ENCODE measurements at places on chromosomes 16 and 17. TPM values are rescaled to one million over a fixed set of nuclear protein-coding genes. Genes with fewer than 3 reads are reported as not detected.

DNA sequence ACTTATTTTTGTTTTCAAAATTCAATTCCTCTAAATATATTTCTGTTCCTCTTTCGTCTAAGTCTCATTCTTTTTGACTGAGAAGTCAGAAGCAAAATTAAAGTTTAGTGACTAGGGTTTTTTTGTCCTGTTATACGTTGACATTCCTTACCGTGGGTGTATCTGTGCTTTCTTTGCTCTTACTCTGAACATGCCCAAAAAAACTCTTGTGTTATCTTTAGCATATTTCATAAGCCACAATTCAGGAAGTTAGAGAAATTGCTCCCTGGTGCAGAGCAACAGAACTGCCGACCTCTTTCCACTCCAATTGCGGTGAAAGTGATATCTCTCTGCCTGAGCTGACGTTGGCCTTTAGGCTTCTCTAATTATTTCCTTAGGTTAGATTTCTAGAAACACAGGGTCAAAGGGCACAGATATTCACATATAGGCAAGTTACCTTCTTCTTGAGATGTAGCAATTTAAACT, 65.7 kb downstream of the CENPV start:
- H3K27ac ChIP-seq, result peak overlapping the region; percentile 100
- H3K36me3 ChIP-seq, result peaks cover 8% of the 10 kb centered on the region
- peak; percentile 75 for DNase-seq
- no peaks in the 10 kb centered on the region for H3K27me3 ChIP-seq
- H3K4me3 ChIP-seq, result peak overlapping the region; percentile 86

GRCh38 chr16:89722392-89723278, 1.3 kb downstream of the ZNF276 start:
- peaks cover 5% of the 10 kb centered on the region for H3K36me3 ChIP-seq
- DNase-seq, result no peak
- peak overlapping the region; percentile 45 for H3K27ac ChIP-seq
- H3K4me1 ChIP-seq, result peaks cover 33% of the 10 kb centered on the region
- H3K27me3 ChIP-seq, result peaks cover 1% of the 10 kb centered on the region
- H3K4me3 ChIP-seq, result peak overlapping the region; percentile 83

DNA sequence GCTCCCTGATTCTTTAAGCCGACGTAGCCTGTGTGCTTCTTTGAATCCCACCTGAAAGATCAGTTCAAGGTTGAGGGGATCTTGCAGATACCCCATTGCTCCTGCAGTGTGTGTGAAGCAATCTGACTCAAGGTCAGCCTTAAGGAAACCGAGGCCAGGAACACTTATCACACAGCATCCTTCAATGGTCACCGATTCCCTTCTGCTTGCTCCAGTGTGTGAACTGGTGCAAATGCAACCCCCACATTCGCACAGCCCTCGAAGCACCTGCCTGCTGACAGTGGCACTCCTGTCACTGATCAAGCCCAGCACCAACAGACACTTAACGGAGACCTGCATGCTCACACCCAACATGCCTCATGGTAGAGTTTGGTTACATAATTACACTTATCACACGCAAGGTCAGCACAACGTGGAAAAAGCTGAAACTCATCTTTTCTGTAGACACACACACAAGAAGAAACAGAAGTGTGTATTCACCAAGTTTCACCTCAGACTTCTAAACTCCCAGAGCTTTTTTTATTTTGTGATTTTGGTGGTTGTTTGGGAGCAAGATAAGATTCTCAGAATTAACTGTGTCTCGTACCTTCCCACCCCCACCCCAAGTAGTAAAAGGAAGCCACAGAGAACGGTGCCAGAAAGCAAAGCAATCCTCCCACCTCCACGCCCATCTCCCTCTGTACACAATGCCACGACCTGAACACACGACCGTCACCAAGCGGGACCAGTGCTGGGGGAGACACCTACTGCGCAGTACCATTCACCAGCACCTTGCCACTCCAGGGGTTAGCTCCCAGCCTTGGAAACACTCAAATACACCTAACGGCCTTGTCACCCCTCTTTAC, 37.2 kb downstream of the LITAFD start:
- H3K4me3 ChIP-seq, result no peak overlapping the region
- no peak for DNase-seq
- H3K36me3 ChIP-seq, result peaks cover 44% of the 10 kb centered on the region

DNA sequence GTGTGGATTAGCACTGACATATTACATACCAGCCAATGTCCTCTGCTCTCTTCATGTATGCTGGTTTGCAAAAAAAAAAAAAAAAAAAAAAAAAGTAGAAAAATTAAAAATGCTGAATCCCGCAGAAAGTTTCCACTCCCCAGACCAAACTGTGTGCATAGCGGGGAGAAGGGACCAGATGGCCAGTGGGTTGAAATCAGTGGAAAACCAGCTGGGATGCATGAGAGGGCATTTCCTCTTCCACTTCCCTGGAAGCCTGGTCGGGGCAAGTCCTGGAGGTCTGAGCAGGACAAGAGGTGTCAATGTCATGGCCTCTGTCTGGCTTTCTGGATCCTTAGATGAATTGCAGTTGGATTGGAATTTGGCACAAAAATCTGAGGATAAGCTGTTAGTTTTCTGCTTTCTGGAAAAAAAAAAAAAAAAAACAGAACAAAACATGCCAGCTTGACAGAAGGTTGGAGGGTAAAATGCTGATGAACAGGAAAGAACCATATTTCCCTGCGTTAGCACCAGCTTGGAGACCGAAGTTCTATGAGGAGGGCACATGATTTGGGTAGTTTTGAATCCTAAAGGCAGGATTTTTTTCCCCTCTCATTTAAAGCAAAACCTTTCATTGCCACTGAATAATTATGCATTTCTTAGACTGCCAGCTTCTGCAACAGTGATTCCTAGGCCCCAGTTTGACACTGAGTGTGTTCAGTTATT, 941.5 kb upstream of the EEF2KMT start:
- H3K36me3 ChIP-seq, result no peaks in the 10 kb centered on the region
- no peak overlapping the region for H3K27ac ChIP-seq
- no peaks in the 10 kb centered on the region for H3K4me1 ChIP-seq
- no peak overlapping the region for H3K4me3 ChIP-seq

GRCh38 chr17:49022391-49022941, 25.3 kb downstream of the IGF2BP1 start:
- H3K36me3 ChIP-seq, result peaks cover 5% of the 10 kb centered on the region
- no peak for DNase-seq
- peak overlapping the region; percentile 82 for H3K27ac ChIP-seq

DNA sequence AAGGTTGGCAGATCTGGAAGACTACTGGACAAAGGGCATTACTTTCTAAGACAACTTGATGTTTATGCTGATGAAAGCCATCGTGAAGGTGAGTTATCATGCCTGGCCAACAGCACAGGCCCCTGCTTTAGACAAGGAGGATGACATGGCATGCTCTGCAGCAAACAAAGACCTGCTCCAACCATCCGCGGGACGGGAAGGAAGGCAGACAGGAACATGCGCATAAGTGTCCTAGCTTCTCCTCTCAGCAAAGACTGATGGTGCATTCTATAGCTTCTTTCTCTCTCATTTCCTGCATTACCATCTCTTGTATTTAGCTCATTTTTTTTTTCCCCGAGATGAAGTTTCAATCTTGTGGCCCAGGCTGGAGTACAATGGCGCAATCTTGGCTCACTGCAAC, 5.4 kb downstream of the NPLOC4 start:
- no peak overlapping the region for H3K27ac ChIP-seq
- DNase-seq, result no peak
- peaks cover 23% of the 10 kb centered on the region for H3K36me3 ChIP-seq
- H3K27me3 ChIP-seq, result no peaks in the 10 kb centered on the region
- peaks cover 15% of the 10 kb centered on the region for H3K4me1 ChIP-seq

DNA sequence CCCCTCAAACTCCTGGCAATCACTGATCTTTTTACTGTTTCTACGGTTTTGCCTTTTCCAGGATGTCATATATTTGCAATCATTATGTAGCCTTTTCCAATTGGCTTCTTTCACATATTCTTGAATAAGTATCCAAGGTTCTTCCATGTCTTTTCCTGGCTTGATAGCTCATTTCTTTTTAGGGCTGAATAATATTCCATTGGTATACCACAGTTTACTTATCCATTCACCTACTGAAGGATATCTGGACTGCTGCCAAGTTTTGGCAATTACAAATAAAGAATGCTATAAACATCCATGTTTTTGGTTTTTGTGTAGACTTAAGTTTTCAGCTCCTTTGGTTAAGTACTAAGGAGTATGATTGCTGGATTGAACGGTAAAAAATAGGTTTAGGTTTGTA, 16.0 kb downstream of the GPATCH8 start:
- peaks cover 8% of the 10 kb centered on the region for H3K4me1 ChIP-seq
- H3K27ac ChIP-seq, result no peak overlapping the region
- H3K4me3 ChIP-seq, result no peak overlapping the region
- H3K36me3 ChIP-seq, result peaks cover 20% of the 10 kb centered on the region

DNAH2 gene
- total RNA-seq, result not detected

TCAP gene
- not detected for total RNA-seq

Measured in HFFc6 (cell line).